ENCODE measurements at places on chromosomes 2 and 18.

- no peak overlapping the region for H3K4me3 ChIP-seq
- no peaks in the 10 kb centered on the region for H3K27me3 ChIP-seq
- DNase-seq, result no peak
- no peaks in the 10 kb centered on the region for H3K36me3 ChIP-seq
- H3K4me1 ChIP-seq, result no peaks in the 10 kb centered on the region
These were observed 556.7 kb upstream of the ACVR2A start for GRCh38 chr2:147288131-147288530.

- H3K4me3 ChIP-seq, result no peak overlapping the region
- H3K4me1 ChIP-seq, result peaks cover 28% of the 10 kb centered on the region
- DNase-seq, result no peak
- peak overlapping the region; percentile 68 for H3K27ac ChIP-seq
- no peaks in the 10 kb centered on the region for H3K27me3 ChIP-seq
These were observed 33.4 kb upstream of the LPIN2 start for GRCh38 chr18:3046216-3046808.

DNA sequence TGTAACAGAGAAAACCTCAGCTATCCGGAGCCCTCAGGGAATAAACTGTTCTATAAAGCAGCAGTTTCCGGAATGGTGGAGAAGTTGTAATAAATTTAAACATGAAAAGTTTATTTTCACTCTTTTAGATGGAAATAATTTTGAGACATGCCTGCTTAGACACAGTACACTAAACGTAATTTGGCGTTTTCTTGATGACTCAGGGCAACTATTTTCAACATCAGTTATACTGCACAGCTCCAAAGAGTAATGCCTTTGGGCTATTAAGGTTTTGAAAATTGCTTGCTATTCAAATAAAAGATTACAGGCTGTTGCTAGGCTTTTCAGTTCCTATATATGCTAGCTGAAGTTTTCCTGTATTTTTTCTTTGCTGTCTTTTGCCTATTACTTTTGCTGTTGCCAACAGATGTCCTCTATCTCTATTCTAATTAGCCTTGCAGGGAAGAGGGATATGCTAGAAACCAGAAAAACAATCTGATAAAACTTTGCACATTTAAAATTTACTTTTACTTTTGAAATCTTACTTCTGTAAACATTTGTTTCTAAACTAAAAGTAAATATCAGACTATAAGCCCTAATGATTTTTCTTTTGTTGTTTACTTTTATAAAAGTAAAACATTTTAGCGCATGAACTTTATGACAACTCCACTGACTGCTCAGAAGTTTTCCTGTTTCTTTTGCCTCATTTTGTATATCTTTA is 113.4 kb upstream of the WDSUB1 start:
- H3K27me3 ChIP-seq, result no peaks in the 10 kb centered on the region
- H3K4me3 ChIP-seq, result no peak overlapping the region
- no peak for DNase-seq

DNA sequence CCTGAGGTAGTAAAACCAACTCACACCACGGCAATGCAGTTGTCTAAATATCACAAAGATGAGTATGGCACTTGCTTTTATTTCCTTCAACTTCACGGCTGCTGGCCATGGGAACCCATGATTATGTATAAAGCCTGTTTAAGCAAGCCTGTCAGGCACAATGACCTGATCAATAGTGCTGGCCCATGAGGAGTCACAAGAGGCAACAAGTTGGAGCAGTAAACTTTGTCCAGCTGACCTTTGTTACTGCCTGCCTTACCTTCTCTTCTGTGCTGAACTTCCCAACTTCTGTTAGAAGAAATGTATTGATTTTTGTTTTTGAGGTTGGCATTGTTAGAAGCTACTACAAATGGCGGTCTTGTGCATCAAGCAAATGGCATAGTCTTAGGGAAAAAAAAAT is 151.9 kb downstream of the RAB3GAP1 start:
- no peak for DNase-seq
- no peak overlapping the region for H3K4me3 ChIP-seq
- no peaks in the 10 kb centered on the region for H3K27me3 ChIP-seq
- no peaks in the 10 kb centered on the region for H3K4me1 ChIP-seq
- no peaks in the 10 kb centered on the region for H3K36me3 ChIP-seq

DNA sequence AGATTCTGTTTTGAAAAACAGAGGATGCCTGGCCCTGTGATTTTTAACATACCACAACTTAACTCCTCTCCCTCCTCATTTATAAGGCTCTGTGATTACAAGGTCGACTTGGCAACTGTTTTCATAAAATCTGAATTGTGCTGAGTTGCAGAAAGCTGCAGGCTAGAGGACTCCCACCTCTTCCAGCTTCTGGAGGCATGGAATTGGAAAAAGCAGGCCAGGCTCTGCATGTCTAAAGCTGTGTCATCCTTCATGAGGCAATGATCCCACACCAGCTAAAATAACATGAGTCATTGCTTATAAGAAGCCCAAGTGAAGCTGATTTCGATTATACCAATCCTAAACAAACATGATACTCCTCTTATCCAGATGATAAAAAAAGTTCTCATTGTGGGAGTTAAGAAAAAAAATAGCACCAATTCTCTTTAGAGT is 11.7 kb downstream of the ARHGAP28 start:
- peak overlapping the region; percentile 88 for H3K27ac ChIP-seq
- no peak overlapping the region for H3K4me3 ChIP-seq
- H3K4me1 ChIP-seq, result peaks cover 37% of the 10 kb centered on the region
- DNase-seq, result peak; percentile 73
- H3K27me3 ChIP-seq, result no peaks in the 10 kb centered on the region

DNA sequence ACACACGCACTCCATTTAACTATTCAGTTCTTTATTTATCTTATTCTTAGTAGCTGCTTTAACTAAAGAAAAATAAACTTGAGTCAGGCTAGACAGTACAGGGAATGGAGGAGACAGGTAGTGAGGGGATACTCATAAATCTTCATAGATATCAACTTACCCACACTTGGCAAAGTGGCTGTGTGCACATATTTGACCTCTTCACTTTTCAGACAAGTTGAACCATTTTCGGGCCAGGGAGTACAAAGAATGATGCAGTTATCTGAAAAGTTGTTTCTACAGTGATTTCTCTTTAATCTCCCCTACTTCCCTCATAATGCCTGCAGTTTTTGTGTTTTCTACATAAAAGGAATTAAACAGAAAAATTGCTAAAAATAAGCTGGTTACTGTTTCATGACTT is 307.5 kb downstream of the GULP1 start:
- peaks cover 3% of the 10 kb centered on the region for H3K4me1 ChIP-seq
- peak overlapping the region; percentile 10 for H3K27ac ChIP-seq
- H3K36me3 ChIP-seq, result no peaks in the 10 kb centered on the region
- DNase-seq, result no peak

DNA sequence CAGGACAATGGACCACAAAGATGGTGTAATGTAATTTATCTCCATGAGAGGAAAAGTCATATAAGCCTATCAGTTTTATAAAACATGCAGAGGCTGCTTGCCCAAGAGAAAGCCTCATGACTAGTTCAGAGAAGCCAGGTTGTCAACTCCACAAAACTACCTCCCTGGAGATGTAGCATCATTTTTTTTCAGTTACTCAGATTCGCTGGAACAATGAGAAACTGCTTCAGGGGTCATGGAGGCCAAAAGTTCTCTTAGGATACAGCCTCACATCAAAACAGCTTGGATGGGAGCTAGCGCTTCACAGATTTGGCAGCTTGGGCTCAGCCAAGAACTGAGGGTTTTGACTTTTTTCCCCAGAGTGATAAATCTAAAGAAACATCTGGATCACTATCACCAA is 263.5 kb downstream of the INSIG2 start:
- no peaks in the 10 kb centered on the region for H3K4me1 ChIP-seq
- no peaks in the 10 kb centered on the region for H3K36me3 ChIP-seq
- DNase-seq, result no peak
- H3K27me3 ChIP-seq, result peaks cover 4% of the 10 kb centered on the region
- no peak overlapping the region for H3K4me3 ChIP-seq

DNA sequence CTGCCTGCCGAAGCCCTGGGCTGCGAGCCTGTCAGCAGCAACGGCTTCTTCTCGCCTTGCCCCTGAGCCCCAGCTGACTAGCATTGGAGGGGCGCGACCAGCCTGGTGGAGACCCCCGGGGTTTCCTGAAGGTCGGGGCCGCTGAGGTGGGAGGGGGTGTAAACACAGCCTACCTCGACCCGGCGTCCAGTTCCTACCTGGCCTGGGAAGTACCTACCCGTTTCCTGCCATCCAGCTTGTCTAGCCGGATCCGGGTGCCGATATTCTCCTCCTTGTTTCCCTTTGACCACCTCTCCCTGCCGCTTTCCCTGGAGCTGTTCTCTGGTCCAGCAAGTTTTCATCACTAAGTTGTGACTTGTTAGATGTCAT is 511 bp downstream of the MOB4 start:
- H3K27me3 ChIP-seq, result no peaks in the 10 kb centered on the region
- H3K27ac ChIP-seq, result peak overlapping the region; percentile 90
- H3K4me3 ChIP-seq, result peak overlapping the region; percentile 73
- H3K36me3 ChIP-seq, result no peaks in the 10 kb centered on the region
- DNase-seq, result peak; percentile 59

DNA sequence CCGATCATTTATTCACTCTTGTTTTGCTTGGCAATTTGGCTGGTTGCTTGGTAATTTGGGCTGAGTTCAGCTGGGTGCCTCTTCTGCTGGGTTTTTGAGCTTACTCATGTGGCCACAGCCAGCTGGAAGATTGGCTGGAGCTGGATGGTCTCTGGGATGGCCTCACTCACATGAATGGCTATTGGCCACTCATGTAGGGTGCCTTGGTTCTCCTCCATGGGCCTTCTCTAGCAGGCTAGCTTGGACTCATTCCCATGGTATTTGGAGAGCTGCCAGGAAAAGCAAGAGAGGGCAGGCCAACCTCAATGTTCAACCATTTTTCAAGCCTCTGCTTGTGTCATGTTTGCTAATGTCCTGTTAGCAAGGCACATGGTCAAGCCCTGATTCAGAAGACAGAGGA is 16.9 kb downstream of the ZAP70 start:
- no peaks in the 10 kb centered on the region for H3K36me3 ChIP-seq
- DNase-seq, result no peak
- H3K4me1 ChIP-seq, result no peaks in the 10 kb centered on the region
- no peak overlapping the region for H3K4me3 ChIP-seq
- H3K27ac ChIP-seq, result no peak overlapping the region
- no peaks in the 10 kb centered on the region for H3K27me3 ChIP-seq

GRCh38 chr18:77949355-77949973 is 699.8 kb downstream of the GALR1 start:
- H3K4me1 ChIP-seq, result no peaks in the 10 kb centered on the region
- H3K4me3 ChIP-seq, result no peak overlapping the region
- no peaks in the 10 kb centered on the region for H3K36me3 ChIP-seq
- no peak for DNase-seq

- no peaks in the 10 kb centered on the region for H3K4me1 ChIP-seq
- H3K27me3 ChIP-seq, result no peaks in the 10 kb centered on the region
- no peak overlapping the region for H3K4me3 ChIP-seq
These were observed 2.0 kb downstream of the EIF2AK2 start for GRCh38 chr2:37154785-37155184.

DNA sequence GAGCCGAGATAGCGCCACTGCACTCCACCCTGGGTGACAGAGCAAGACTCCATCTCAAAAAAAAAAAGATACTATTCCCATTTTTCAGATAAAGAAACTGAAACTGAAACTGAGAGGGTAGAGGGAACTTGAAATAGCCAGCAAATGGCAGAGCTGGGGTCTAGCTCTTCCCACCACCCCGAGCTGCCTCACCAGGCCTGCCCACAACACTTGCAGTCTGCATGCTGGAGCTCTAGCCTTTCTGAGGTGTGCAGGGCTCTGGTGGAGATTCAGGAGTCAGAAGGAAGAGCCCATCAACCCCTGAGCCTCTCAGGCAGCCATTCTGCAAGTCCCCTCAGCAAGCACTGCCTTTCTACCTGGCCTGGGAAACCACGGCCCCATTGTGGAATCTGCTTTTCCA is 14.3 kb downstream of the EDAR start:
- no peak for DNase-seq
- H3K27me3 ChIP-seq, result no peaks in the 10 kb centered on the region
- H3K36me3 ChIP-seq, result no peaks in the 10 kb centered on the region
- peaks cover 4% of the 10 kb centered on the region for H3K4me1 ChIP-seq

GRCh38 chr2:113822087-113822815 is 65.8 kb upstream of the SLC35F5 start:
- H3K4me3 ChIP-seq, result no peak overlapping the region
- no peaks in the 10 kb centered on the region for H3K27me3 ChIP-seq
- H3K36me3 ChIP-seq, result no peaks in the 10 kb centered on the region
- peaks cover 13% of the 10 kb centered on the region for H3K4me1 ChIP-seq

DNA sequence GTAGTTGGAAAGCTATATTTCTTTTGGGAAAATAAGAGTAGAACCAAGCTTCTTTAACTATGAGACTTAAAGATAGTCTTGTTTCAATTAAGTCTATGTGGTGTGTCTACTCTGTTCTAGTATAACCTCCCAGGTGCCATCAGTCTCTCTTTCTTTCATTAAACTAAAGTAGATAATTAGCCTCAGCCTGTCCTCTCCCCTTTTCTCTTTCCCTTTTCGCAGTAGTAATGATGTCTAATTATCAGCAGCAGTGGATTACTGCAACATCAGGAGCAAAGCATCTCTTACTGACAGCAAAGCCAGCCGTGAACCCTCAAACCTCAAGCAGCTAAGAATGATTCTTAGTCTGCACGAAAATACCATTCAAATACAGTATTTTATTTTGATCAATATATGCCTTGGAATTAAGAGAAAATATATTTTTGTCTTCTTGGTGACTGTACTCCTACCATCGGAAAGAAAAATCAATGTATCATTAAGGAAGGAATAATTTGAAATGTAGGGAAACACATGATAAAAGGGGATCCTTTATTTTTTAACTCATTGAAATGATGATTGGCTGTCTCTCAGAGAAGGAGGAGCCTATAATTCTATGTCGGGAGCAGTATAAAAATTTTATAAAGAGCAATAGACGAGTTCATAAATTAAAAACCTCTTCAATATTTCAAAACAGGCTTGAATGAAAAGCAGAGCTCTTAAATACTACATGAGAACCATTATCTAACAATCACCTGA is 4.5 kb downstream of the NOL4 start:
- H3K27ac ChIP-seq, result no peak overlapping the region
- H3K27me3 ChIP-seq, result peaks cover 61% of the 10 kb centered on the region
- H3K36me3 ChIP-seq, result no peaks in the 10 kb centered on the region
- H3K4me3 ChIP-seq, result no peak overlapping the region

DNA sequence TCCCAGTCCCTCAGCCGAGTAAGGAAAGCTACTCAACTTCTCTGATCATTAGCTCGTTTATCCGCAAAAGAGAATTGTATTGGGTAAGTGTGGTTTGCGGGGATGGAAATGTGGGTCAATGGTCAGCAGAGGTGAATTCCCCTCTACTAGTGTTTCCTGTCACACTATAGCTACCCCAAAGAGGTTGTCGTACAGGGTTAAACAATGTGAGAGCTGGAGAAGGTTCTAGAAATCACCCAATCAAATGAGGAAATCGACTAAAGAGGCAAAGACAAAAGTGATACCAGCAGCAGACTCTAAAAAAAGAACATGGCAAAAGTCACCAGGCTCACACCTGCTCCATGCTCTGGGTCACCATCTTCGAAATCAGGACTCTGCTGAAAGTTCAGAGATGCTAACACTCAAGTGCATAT is 144.7 kb upstream of the ITGA4 start:
- H3K27ac ChIP-seq, result no peak overlapping the region
- no peak overlapping the region for H3K4me3 ChIP-seq
- H3K4me1 ChIP-seq, result no peaks in the 10 kb centered on the region
- H3K27me3 ChIP-seq, result no peaks in the 10 kb centered on the region

- no peaks in the 10 kb centered on the region for H3K36me3 ChIP-seq
- peak overlapping the region; percentile 41 for H3K27ac ChIP-seq
- no peaks in the 10 kb centered on the region for H3K4me1 ChIP-seq
- H3K4me3 ChIP-seq, result no peak overlapping the region
These were observed 20.6 kb upstream of the DSG3 start for GRCh38 chr18:31426871-31427406.

- H3K27ac ChIP-seq, result no peak overlapping the region
- no peaks in the 10 kb centered on the region for H3K4me1 ChIP-seq
- DNase-seq, result no peak
- H3K27me3 ChIP-seq, result no peaks in the 10 kb centered on the region
These were observed 31.8 kb upstream of the FAM237A start for GRCh38 chr2:206610451-206610850.
